AG09319 (cell line): ENCODE measurements at places on chromosomes 1 and 21.

DNA sequence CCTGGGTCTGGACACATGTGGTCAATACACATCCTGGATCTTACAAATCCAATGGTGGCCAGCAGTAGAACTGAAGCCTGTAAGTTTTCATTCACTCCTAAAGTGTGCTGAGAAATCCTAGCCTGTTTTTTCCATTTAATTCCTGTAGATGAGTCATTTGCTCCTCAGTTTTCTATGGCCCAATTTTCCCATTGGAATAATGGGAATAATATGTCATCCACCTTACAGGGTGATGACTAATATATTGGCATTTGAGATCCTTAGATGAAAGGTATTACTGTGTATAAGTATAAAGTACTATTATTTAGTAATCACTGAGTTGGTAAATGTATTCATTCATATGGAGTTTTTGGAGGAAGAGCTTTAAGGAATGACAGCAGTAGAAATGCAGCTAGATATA lies 89.7 kb upstream of the ADAR start:
- DNase-seq = no peak

GRCh38 chr1:104699433-104699832 lies 949.7 kb downstream of the AMY1C start:
- DNase-seq = no peak

- DNase-seq = no peak
Observed at GRCh38 chr21:42746593-42747275, 93.3 kb downstream of the PDE9A start.

DNA sequence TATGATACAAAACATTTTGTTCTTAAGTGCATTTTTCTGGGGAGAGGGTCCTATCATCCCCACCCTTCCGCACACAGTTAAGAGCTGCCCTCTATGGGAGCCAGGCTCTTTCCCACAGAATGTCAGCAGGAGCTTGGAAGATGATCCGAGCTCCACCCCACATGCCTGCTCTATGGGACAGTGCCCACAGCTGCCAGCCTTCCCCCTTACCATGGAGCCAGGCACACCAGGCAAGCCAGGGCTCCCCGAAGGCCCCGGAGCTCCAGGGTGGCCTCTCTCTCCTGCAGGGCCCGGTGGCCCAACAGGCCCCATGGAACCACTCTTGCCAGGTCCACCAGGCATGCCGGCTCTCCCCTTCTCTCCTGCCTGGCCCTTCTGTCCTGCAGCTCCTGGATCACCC lies 10.4 kb upstream of the PEF1 start:
- no peak for DNase-seq

DNA sequence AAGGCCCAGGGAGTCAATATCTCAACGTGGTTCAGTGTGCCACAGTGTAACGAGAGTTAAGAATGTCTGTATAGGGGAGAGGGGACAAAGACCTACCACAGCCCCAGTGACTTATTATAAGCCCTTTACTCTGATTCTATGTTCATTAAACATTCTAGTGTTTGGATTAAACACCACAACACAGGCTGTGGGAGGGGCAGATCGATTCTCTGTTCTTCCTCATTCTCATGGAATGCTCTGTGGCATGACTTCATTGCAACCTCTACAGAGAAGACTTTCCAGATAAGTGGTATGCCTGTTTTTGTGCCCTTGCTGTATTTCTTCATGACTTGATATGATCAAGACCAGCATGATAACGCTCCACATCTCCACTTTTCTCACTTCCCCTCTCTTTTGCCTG lies 39.0 kb upstream of the CD5L start:
- DNase-seq = no peak

- no peak for DNase-seq
Observed at GRCh38 chr1:116453481-116453880, 80.4 kb downstream of the ATP1A1 start.

DNA sequence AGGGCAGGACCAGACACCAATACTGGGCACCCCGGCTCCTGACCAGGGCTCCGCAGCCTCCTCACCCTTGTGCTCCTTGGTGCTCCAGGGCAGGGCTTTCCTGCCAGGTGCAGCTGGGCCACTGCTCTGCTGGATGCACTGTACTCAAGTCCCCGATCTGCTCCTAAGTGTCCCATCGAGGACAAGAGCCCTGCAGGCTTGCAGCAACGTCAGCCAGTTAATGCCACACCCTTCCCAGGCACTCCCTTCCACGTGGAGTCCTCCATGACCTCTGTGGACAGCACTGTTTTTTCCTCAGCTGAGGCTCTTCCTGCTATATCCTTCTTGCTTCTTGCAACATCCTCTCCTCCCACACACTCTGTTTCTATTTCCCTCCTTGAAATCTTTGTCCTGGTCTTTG lies 94.0 kb upstream of the NGF start:
- DNase-seq = no peak

DNA sequence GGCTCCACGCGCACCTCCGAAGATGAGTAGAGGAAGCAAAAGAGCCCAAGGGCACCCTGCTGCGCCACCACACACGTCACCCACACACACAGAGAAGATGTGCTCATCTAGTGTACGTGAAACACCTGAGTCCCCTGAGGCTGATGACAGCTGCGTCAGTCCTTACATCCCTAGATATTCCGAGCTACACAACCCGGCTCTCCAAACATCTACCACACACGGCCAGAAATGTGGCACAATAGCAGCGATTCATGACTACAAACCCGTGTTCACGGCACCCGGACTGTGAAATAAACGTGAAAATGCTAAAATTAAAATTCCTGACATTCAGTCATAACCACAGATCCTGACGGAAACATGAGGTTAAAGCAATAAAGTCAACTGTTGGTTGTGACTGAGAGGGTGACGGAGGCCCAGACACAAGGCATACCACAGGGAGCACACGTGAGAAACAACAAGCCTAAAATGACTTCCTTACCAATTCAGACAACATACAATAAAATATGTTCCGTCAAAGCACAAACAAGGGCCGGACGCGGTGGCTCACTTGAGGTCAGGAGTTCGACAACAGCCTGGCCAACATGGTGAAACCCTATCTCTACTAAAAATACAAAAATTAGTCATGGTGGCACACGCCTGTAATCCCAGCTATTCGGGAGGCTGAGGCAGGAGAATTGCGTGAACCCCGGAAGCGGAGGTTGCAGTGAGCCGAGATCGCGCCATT lies 7.3 kb downstream of the SSU72 start:
- no peak for DNase-seq

DNA sequence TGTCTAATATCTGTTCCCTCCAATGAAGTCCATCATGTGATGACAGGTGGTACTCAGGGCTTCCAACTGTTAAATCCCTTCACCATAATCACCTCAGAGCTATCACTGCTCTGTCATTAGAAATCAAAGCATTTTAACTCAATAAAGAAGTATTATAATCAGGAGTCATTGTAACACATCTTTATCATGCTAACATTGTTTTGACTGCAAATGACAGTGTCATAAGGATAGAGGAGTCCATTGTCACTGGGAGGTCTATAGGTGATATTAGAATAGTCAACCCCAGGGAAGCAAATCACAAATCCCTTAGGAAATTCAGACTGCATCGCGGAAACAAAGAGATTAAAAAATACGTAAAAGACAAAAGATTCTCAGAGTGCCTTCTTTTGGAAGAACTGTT lies 30.8 kb downstream of the LRRC53 start:
- no peak for DNase-seq

GRCh38 chr1:238196516-238196915 lies 305.8 kb upstream of the ZP4 start:
- DNase-seq = no peak

DNA sequence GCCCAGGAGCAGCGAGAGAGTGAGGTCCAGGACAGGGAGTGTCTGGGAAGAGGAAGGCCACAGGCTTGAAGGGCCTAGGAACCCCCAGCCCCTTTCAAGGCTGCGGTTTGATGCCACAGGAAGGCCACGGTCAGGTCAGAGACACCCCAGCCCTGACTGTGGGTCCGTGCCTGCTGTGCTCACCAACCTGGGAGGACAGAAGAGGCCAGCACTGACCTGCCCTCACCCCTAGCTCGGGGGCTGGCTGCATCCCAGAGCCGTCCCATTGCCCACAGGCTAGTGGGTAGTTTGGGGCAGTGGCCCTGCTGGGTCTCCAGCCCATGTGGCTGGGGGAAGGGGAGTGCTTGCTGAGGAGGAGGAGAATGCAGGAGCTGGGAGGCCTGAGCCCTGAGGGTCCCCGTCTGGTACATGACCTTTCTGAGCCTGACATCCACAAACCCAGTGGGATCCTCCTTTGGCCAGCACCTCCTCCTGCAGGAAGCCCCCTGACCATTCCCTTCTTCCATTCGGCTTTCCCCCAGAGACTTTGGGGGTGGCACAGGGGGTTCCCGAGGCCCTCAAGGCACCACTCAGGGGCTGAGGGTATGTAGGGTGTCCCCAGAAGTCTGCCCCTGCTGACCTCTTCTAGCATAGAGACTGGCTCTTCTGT lies 54.3 kb downstream of the WNT9A start:
- no peak for DNase-seq

DNA sequence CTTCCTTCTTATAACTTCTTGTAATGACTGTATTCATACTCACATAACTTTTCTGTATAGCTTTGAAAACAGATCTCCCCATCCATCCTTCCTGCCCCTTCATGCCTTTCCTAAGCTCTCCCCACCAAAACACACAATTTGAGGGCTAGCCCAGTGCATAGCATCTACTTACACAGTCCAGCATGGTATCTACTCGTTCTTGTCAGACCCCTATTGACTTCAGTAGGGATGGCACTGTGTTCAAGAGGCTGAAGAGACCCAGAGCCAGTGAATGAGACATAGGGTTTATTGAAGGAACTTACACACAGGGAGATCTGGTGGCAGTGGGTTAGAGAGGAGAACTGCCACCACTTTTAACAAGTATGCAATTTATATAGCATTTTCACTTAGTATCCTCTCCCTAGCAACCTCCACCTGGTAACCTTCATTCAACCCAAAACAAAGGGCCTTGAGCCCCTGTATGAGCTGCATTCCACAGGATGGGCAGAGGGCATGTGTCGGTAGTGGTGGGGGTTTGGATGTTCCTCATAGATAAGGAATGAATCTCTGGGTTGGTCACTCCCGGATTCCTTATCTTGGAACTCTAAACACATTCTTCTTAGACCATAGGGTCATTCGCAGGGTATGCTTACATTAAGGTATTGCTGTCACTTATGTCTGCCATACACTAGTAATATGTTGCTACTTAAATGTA lies 64.9 kb upstream of the GNG12 start:
- DNase-seq = no peak

DNA sequence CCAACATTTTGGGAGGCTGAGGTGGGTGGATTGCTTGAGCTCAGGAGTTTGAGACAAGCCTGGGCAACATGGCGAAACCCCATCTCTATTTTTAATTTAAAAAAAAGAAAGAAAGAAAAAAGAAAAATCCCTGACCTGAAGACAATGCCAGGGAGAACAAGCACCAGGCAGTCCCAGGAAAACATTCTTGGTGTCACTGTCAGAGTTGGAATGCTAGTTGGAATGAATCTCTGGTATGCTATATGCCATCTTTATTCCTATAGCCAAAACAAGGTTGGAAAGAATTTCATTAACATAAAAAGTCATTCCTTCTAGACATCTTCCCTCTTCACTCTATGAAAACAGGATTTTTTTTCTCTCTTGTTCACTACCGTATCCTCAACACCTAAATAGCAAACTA lies 2.8 kb downstream of the DNAJC8 start:
- no peak for DNase-seq
